ENCODE measurements at places on chromosomes 6 and 20.

GRCh38 chr6:101845172-101845571 is 451.7 kb downstream of the GRIK2 start:
- no peak for DNase-seq

GRCh38 chr6:66189915-66190314 is 482.9 kb upstream of the EYS start:
- no peak for DNase-seq

- DNase-seq: no peak
These were observed 310.4 kb downstream of the HAO1 start for GRCh38 chr20:7629880-7630279.

- DNase-seq: no peak
These were observed 109.2 kb upstream of the TMEM170B start for GRCh38 chr6:11428371-11428770.

GRCh38 chr20:53550280-53551187 is 43.1 kb downstream of the ZNF217 start:
- no peak for DNase-seq

DNA sequence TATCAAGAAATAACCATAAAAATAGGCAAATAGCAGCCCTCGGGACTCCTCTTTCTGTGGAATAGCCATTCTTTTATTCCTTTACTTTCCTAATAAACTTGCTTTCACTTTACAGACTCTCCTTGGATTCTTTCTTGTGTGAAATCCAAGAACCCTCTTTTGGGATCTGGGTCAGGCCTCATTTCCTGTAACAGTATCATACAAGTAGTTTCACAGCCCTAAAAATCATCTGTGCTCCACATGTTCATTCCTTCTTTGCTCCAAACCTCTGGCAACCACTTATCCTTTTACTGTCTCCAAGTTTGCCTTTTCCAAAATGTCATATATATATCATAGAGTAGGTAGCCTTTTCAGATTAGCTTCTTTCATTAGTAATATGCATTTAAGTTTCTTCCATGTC is 13.5 kb upstream of the NT5E start:
- no peak for DNase-seq

DNA sequence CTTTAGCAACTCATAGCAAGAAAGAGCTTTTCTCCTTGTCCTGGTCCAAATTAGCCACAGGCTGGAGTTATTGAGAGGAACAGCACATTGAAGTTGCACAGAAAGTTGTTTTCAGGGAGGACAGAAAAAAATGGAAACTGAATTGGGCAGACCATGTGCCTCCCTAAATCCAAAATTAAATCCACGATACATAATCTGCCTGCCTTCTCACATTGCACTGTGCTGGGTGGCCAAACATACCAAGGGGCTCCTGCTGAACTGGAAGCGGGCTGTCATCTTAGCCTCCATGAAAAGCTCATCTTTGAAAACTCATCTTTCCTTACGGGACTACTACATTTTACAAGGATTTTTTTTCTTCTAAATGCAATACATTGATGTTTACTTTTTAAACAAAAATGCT is 59.9 kb downstream of the TNFAIP3 start:
- no peak for DNase-seq

GRCh38 chr6:167734662-167735083 is 92.0 kb upstream of the AFDN start:
- DNase-seq: no peak

DNA sequence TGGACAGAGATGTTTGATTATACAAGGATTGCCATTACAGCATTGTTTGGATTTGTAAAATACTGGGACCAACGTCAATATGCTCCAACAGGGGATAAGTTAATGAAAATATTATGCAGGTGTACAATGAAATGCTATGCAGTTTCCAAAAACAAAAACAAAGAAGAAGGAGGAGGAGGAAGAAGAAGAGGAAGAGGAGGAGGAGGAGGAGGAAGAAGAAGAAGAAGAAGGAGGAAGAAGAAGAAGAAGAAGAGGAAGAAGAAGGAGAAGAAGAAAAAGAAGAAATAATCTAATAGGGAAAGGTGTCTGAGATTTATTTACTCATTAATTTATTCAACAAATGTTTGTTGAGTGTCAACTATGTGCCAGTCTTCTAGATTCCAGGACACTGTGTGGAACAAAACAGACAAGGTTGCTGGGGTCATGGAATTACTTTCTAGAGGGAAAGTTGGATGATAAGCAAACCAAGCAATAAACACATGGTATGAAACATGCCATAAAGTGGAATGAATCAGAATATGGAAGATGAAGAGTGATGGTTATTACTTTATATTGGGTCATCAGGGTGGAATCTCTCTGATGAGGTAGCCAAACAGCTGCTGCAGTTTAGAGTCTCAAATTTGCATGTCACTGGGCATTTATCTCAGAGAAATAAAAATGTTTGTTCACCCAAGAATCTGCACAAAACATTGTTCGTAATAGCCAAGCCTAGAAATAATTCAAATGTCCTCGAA is 6.3 kb upstream of the TRIM27 start:
- no peak for DNase-seq

DNA sequence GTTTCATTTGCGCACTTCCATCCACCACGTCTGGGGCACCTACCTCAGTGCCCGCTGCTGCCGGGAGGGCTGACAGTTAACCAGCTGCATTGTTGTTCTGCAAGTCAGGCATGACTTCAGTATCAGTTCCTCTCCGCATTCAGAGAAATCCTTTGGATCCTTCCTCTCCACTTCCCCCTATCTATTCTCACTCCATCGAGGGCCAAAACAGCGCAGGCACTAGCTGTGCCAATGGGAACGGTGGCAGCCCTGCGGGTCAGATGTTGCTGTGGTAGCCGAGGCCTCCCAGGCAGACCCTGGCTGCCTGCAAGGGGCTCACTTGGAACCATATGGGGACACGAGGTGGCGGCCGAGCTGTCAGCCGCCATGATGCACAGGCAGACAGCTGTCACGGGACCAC is 64.2 kb upstream of the INSM1 start:
- DNase-seq: no peak

GRCh38 chr6:112437058-112437457 is 89.9 kb downstream of the RFPL4B start:
- no peak for DNase-seq

DNA sequence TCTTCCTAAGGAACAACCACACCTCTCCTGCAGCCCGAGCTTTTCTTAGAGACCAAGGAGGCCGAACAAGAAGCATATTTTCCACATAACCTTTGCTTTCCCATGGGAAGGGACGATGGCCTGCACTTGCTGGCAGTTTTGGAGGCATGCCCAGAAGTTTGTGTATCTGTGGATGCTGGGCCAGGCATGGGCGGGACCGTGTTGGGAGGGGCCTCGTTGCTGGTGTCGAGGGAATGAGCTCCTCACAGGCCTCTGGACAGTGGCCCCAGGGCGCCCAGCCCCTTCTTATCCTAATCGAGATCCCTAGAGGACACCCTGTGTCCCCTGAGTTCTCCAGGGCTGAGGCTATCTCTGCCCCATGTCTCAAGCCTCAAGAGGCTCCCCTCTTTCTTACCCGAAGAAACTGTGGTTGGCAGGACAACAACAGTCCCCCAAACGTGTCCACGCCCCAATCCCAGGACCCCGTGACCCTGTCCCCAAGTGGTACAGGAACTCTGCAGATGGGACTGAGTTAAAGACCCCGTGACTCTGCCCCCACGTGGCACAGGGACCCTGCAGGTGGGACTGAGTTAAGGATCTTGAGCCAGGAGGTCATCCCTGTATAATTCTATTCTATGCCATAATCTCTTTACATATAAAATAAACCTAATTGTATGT is 99.5 kb upstream of the BHLHE23 start:
- DNase-seq: peak; percentile 39

- no peak for DNase-seq
These were observed 8.6 kb downstream of the IP6K3 start for GRCh38 chr6:33738153-33738552.

GRCh38 chr20:63138855-63139341 is 77.0 kb downstream of the YTHDF1 start:
- DNase-seq: peak; percentile 22

DNA sequence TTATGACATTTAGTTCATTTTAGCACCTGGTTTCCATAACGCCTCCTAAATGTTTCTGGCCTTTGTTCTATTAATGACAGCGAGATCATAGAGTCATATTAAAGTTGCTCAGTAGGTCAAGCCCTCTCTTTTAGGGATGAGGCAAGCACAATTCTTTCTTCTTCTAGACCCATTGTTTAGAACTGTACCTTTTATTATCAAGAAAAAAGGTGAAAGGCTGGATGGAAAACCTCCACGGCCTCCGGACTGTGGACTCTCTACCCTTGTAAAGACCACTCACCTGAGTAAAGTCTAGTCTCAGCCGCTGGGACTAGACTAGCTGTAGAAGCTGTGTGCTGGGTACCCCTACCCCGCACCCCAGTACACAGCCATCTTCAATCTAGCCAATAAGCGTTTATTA is 6.0 kb upstream of the AFDN start:
- no peak for DNase-seq

GRCh38 chr6:118350881-118351430 is 197.1 kb upstream of the PLN start:
- DNase-seq: no peak

DNA sequence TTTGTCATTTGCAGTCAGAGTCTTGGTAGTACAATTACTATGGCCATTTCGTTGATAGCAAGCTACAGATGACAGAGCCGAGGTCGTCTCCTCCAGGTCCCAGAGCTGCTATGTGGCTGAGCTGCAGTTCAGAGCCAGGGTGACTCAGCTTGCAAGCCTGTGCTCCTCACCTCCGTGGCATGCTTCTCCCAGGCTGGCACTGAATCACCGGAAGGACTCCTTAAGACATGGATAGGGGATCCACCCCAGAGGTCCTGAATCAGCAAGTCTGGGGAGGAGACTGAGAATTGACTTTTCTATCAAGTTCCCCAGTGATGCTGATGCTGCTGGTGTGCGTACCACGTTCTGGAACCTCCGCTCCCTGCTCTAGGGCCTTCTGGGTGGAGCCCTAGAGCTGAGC is 291.2 kb downstream of the CDH26 start:
- peak; percentile 39 for DNase-seq
